HL-60 (cell line): ENCODE measurements at places on chromosomes 6 and 20.

GRCh38 chr6:14915888-14916832 lies 329.7 kb upstream of the JARID2 start:
- DNase-seq, result no peak

GRCh38 chr6:85580878-85581267 lies 12.8 kb downstream of the SNX14 start:
- no peak for DNase-seq

DNA sequence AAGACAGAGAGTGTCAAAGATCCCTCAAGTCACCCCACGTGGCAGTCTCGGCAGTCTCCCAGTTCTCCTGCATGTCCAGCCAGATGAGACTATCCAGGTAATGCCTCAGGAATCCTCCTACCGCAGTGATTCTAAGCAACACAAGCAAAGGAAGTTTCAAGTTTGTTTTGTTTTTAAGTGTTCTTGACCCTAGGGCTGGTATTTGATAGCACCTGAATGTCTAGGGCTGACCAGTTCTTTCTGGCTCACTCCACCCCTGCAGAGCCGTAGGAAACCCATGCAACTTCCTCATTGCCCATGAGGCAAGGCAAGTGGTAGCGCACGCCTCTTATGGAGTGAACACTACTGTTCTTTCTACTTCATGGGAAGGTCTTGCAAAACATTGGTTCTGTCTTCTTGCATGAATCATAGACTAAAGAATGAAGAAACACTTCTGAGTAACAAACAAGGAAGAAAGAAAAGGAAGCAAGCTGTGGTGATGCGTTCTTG lies 24.8 kb upstream of the FOXQ1 start:
- DNase-seq, result peak; percentile 96

GRCh38 chr6:31874084-31874670 lies 4.6 kb downstream of the SLC44A4 start:
- no peak for DNase-seq

GRCh38 chr20:61173961-61174725 lies 77.9 kb upstream of the CDH4 start:
- no peak for DNase-seq

DNA sequence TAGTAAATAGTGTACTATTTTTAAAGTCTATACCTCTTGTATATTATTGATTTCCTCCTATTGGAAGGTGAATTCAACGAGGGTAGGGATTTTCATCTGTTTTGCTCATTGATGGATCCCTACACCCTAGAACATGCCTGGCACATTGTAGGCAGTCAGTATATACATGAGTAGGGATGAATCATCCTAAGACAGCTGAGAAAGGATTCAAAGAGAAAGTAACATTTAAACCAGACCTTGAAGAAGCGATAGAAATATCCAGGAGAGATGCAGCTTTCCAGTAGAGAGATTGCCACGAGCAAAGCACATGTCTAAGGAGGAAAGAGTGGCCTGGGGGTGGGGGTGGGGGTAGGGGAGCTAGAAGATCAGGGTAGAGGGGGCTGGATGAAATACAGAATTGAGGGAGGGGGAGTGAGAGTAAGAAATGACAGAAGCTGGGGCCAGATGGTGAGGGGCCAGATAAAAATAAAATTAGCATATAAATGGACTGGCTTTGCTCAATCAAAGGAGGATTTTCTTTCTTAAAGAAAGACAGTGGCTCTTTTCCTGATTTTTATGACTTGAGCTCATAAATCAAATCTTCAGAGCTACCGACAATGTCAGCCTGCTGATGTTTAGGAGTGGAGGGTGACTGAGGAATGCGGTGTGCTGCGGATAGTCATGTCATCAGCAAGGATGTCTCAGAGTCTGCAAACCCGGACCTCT lies 168.2 kb downstream of the SAMD5 start:
- DNase-seq, result no peak

DNA sequence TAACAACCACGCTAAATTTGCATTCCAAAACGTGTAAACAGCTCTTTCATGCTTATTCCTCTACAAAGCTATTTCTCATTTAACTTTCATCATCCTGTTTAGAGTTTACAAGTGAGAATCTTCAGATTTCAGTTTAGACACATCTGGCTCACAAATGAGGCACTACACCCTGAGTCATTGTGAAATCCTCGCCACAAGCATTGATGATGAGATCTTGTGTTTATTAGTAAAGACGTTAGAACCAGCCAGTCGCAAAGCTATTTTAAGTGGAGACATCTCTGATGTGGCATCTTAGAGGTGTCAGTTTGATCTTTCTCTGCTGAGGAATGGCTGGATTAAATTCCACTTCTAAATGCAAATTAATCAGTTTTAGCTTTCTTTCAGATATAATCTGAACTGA lies 8.3 kb upstream of the ISM1 start:
- no peak for DNase-seq

DNA sequence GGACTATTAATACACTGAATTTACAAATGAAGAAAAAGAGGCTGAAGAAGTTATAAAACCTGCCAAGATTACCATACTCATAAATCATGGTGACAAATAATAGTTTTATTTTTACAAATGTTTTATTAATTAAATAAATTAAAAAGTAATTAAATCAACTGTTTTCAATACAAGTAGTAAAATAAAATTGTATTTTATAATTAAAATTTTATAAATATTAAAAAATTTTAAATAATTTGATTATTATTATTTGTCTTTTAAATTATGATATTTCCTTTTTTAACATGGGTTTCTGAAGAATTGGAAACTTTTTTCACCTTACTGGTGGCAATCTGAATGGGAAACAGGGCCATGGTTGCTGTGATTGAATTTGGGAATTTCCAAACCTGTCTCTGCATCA lies 177.3 kb upstream of the TSHZ2 start:
- no peak for DNase-seq

GRCh38 chr6:41182069-41183034 lies 18.6 kb downstream of the TREML2 start:
- DNase-seq, result peak; percentile 84

DNA sequence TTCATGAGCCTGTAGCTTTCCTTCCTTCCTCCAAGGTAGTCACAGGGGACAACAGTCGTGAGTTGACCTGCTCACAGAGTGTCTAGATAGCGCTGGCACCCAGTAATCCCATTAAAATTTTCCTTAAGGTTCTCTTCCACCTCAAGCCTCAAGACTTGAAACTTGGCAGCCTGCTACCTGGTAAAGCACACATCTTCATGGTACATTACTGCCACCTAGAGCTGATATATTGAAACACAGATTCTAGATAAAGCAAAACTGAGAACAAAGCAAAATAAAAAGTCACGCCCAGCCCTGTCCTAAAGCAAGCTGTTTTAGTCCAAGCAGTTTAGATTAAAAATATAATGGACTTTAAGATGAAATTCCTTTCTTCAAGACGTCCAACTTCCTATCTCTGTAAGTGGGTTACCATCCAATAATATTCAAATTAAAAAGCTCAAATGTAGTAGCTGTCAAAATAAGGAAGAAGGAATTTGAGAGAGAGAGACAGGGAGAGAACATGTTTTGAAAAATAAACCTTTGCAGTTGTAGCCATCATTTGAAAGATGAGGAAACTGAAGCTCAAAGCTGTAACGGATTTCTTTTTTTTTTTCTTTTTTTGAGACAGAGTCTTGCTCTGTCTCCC lies 50.7 kb upstream of the CD83 start:
- peak; percentile 26 for DNase-seq

GRCh38 chr6:166599205-166599604 lies 12.7 kb upstream of the RAMACL start:
- no peak for DNase-seq

DNA sequence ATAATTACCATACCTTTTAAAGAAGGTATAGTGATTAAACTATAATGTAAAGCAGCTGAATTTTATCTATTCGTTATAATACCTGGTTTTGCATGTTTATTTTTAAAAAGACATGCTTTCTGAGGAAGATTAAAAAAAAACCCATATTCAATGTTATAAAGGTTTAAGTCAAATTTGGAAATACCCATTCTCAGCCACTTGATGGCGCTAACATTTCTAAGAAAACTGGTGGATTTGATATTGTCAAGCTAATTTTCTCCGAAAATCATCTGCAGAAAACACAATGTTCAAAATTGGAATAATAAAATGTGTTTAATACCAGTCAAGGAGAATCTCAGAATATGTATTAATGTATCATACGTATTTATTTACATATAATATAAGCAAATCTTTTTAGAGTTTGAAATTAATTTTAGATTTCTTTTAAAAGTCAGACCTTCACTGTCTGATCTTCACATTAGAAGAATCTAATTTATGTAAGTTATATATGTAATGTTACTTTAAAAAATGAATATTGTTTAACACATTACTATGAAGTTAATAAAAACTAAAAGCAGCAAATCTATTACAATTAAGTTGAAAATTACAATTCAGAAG lies 35.0 kb downstream of the SHPRH start:
- no peak for DNase-seq

- no peak for DNase-seq
These were observed 869.8 kb upstream of the EPHA7 start for GRCh38 chr6:94289131-94289530.

GRCh38 chr6:30494291-30494861 lies 5.1 kb downstream of the HLA-E start:
- DNase-seq, result no peak

DNA sequence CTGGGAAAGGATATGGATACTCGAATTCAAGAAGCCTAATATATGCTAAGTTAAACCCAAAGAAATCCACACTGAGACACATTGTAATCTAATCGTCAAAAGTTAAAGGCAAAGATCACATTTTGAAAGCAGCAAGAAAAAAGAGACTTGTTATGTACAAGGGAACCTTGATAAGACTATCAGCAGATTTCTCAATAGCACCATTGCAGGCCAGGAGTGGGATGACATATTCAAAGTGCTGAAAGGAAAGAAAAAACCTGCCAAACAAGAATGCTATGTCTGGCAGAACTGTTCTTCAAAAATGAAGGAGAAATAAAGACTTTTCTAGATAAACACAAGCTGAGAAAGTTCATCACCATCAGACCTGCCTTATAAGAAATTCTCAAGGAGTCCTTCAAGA lies 75.2 kb downstream of the COL21A1 start:
- no peak for DNase-seq

DNA sequence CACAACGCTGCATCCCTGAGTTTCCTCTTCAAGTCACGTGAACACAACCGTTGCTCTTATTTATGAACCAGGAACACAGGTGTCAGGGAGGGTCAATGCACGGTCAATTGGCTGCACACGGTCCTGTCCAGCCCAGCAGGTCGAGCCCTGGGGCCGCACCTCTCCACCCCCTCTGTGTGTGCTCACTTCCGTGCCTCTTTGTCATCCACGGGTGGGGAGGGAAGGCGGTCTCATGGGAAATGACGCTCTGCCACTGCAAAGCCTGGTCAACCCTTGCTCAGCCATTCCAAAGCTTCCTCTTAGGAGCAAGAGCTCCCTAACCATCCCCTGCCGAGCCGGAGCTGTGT lies 38.7 kb downstream of the DACT2 start:
- no peak for DNase-seq

DNA sequence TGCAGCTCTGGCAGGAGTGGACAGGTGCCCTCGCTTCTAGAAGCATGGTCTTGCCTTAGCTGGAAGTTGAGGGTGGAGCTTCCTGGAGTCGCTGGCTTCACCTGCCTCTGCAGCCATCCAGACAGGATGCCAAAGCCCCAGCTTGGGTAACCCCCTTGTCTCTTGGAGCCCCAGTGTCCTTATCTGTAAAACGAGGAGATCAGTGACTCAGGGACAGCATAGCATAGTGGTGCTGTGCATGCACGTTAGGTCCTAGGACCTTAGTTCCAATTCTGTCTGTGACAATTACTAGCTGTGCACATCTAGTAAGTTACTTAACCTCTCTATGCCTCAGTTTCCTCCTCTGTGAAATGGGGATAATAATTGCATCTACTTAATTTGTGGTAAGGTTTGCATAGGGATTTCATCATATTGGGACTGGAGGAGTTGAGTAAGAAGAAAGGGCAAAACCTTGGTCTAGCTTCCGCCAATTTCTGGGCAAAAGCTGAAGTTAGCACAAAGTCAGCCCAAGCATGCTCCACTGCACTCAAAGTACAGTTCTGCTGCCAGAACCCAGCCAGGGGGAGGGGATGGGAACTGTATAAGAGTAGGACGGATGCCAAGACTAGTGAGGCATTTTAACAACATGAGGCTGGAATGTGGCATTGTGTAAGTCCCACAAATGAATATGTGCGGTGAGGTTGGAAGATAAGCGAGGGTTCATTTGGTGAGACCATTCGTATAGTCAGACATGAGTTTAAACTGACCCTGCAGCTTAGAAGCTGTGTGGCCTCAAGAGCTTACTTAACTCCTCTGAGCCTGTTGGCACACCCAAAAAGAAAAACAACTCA lies 24.5 kb downstream of the TOX2 start:
- peak; percentile 94 for DNase-seq

GRCh38 chr6:8269872-8270454 lies 165.4 kb downstream of the SLC35B3 start:
- no peak for DNase-seq

DNA sequence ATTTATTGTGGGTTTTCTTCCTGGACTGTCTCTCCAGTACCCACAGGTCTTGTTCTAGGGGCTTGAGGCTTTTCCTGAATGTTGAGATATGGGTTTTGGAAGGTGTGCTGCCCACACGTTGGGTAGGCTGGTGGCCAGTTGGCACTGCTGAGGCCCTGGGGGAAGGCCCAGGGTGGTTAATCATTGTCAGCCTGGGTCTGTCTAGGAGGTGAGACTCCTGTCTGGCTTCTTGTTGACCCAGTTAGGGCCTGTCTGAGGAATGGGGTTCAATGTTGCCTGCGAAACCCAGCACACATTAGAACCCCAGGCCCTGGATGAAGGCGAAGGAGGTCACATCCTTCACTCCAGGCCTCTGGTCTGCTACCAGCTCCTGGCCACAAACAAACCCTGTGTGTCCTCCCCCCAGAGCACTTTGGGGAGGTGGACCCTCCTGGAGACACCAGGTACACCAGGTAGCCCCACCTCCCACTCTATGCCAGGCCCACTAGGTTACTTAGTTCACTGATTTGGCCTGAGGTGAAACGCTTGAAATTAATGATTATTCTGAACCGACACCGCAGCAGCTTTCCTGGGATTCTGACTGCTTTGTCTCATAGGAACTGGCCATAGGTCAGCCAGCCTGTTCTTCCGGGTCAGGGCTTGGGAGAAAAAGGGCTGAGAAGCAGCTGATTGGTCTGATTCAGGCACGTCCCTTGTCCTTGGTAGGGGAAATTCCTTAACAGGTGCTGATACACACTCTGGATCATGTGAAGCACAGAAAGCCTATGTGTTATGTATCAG lies 15.2 kb downstream of the DNMT3B start:
- DNase-seq, result no peak

GRCh38 chr20:60956194-60956593 lies 295.9 kb upstream of the CDH4 start:
- DNase-seq, result no peak

DNA sequence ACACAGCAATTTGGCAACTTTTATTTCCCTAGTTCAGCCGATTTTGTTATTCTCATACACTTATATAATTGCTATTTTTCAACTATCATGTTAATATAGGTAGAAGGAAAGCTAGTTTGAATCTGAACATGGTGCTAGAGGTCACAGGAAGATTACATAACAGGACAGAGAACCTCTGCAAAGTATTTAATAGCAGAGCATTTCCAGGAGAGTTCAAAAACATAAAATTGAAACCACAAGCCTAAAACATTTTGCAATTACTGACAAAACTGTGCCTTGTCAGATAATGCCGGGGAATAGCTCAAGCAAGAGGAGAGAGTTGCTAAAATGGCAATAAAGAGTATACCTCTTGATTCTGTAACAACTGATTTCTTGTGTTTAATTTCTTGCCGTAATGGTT lies 70.8 kb downstream of the TFAP2B start:
- no peak for DNase-seq
